Osteocyte (in vitro differentiated cells): ENCODE measurements at places on chromosomes 16 and 17. TPM values are rescaled to one million over a fixed set of nuclear protein-coding genes. Genes with fewer than 3 reads are reported as not detected.

Gene TLE7
- not detected in 2 replicates for total RNA-seq

DNA sequence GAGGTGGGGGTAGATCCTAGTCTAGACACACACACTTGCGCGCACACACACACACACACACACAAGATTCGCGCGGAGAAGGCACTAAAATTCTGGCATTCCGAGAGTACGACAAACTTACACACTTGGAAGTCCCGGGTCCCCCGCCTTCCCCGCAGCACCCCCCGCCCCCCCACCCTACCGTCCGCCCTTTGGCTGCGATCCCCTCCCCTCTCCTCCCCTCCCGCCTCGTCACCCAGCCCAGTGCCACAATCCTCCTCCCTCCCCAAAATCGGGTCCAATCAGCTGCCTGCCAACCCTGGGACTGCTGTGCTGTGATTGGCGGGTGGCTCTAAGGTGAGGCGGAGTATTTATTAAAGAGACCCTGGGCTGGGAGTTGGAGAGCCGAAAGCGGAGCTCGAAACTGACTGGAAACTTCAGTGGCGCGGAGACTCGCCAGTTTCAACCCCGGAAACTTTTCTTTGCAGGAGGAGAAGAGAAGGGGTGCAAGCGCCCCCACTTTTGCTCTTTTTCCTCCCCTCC lies at the start of gene SOX9:
Gene SOX9, plus strand, starts transcription at position 379 of the 522 bp plus-strand sequence. CDS start 372 bp downstream, outside the sequence.
- DNase-seq, result peak; percentile 88
- H3K27ac ChIP-seq, result peak within 1 kb of the TSS; percentile 72
- peaks cover 38% of the 10 kb centered on the region for H3K4me1 ChIP-seq
- no peaks in the 10 kb centered on the region for H3K36me3 ChIP-seq

DNA sequence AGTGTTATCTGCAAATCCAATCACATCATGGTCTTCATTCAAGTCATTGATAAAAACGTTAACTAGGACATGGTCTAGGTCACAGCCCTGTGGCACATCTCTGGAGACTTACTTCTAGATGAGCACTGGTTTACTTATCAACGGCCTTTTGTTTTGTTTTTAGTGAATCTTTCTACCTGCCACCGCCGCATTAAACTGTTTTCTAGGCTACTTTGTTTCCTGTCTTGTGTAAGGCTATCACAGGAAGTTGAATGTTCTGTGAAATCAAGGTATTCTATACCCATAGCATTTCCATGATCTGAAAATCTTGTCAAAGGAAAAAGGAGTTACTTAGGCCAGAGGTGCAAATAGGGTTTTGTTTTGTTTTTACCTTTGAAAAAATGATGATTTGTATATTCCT lies 26.9 kb downstream of the SOCS3 start:
- DNase-seq, result no peak
- H3K27ac ChIP-seq, result no peak overlapping the region
- no peak overlapping the region for H3K4me3 ChIP-seq
- no peaks in the 10 kb centered on the region for H3K36me3 ChIP-seq
- H3K4me1 ChIP-seq, result peaks cover 53% of the 10 kb centered on the region
- no peaks in the 10 kb centered on the region for H3K27me3 ChIP-seq

GRCh38 chr16:85145734-85146531 lies 33.7 kb upstream of the CIBAR2 start:
- H3K4me3 ChIP-seq, result no peak overlapping the region
- H3K27ac ChIP-seq, result no peak overlapping the region
- no peak for DNase-seq
- H3K27me3 ChIP-seq, result no peaks in the 10 kb centered on the region
- no peaks in the 10 kb centered on the region for H3K36me3 ChIP-seq
- H3K4me1 ChIP-seq, result peaks cover 38% of the 10 kb centered on the region

DNA sequence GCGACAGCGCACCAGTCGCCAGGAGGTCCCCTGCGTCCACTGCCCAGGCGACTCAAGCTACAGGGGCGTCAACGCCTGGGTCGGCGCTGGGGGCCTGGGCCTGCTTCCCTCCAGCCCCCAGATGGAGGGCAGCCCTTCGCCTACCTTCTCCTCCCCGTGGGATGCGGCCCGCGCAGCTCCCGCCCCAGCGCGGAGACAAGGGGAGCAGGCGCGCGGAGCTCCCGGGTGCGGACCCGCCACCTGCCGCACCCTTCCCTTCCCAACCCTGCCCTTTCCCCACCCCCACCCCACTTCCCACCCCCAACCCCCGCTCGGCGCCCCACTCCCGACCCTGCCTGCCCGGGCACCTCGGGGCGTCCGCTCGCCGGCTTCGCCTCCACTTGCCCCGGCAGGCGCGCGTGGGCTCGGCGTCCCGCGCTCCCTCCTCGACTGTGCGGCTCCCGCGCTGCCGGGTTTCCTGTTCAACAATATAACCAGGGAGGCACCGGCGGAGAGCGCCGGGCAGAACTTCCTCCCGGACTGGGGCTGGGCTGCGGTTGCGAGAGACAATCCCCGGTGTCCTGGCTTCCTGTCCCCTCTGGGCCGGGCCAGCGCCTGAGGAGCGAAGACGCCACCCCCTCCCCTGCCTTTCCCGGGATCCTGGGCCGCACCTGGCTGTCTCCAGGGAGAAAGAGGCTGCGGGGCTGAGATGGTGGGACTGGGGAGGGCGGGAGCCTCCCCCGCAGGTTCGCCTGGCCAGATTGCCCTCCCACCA lies at the start of gene ARHGAP27:
Gene ARHGAP27, minus strand, starts transcription at position 466 of the 754 bp plus-strand sequence. CDS start 2,591 bp downstream, outside the sequence.
- H3K27me3 ChIP-seq, result peaks cover 24% of the 10 kb centered on the region
- no peak within 1 kb of the TSS for H3K27ac ChIP-seq
- peaks cover 9% of the 10 kb centered on the region for H3K36me3 ChIP-seq
- DNase-seq, result no peak
- peaks cover 27% of the 10 kb centered on the region for H3K4me1 ChIP-seq
